Peyer's patch (tissue), 4 donors: ENCODE measurements at places on chromosomes 5 and 9. TPM values are rescaled to one million over a fixed set of nuclear protein-coding genes. Genes with fewer than 3 reads are reported as not detected.

TOMM5 gene
- total RNA-seq, result 26.9 TPM

CATSPER3 gene
- total RNA-seq, result 2.5 TPM

LAMC3 gene
- 1.6 TPM for total RNA-seq

EGFLAM gene
- total RNA-seq, result not detected

MEF2C gene
- 13.9 TPM for total RNA-seq

WWC1 gene
- total RNA-seq, result 51.9 TPM

GTF2H2 gene
- 33.8 TPM for total RNA-seq

SV2C gene
- 0.27 TPM for total RNA-seq

ZNF346 gene
- total RNA-seq, result 15.9 TPM

OR1Q1 gene
- not detected for total RNA-seq

ACTBL2 gene
- not detected for total RNA-seq

UGT3A1 gene
- total RNA-seq, result 0.54 TPM

RGS14 gene
- total RNA-seq, result 22.6 TPM

FAM221B gene
- not detected for total RNA-seq

MPDZ gene
- total RNA-seq, result 4.6 TPM

RUFY1 gene
- 133 TPM for total RNA-seq

SGCD gene
- 0.83 TPM for total RNA-seq

OBP2A gene
- not detected for total RNA-seq

COL5A1 gene
- 97.4 TPM for total RNA-seq

PCDHGB4 gene
- total RNA-seq, result 1.7 TPM

PCDHGA3 gene
- total RNA-seq, result 0.76 TPM

KYAT1 gene
- 9.9 TPM for total RNA-seq

ADAMTS6 gene
- total RNA-seq, result 0.80 TPM

PAPPA gene
- 2.2 TPM for total RNA-seq

FOXD4 gene
- total RNA-seq, result not detected

SLCO6A1 gene
- total RNA-seq, result not detected

SLC36A3 gene
- total RNA-seq, result not detected

ENHO gene
- not detected for total RNA-seq

TTC16 gene
- total RNA-seq, result not detected

ADCY2 gene
- total RNA-seq, result 7.8 TPM

ZCCHC7 gene
- total RNA-seq, result 13.4 TPM
